Renal pelvis (tissue), 12 donors: ENCODE measurements at places on chromosomes 5 and 9.
A peak's percentile ranks its signal among the peaks of the same experiment; 100 is the strongest.

- DNase-seq, result peak; percentile 50
These were observed 244.3 kb upstream of the WWC1 start for GRCh38 chr5:168047043-168047668.

GRCh38 chr5:179119415-179120170 is 59.4 kb downstream of the ZNF354C start:
- DNase-seq, result no peak

GRCh38 chr5:135067587-135067986 is 33.6 kb upstream of the PITX1 start:
- no peak for DNase-seq

DNA sequence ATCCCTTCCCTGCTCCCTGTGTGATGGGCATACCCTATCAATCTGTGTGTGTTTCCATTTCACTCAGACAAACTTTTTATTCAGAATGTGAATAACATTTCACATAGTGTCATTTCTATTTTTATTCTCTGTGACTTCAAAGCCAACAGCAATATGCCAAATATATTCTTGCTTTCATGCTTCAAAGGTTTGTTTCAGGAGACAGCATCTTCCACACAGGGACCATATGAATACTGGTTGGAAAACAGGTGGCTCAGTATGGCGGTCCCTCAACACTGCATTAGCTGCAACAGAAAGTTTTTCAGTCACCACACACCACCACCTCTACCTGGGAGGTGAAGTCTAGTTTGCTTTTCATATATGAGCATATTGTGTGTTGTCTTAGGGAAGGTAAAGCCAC is 111.0 kb upstream of the PTPN3 start:
- DNase-seq, result no peak

DNA sequence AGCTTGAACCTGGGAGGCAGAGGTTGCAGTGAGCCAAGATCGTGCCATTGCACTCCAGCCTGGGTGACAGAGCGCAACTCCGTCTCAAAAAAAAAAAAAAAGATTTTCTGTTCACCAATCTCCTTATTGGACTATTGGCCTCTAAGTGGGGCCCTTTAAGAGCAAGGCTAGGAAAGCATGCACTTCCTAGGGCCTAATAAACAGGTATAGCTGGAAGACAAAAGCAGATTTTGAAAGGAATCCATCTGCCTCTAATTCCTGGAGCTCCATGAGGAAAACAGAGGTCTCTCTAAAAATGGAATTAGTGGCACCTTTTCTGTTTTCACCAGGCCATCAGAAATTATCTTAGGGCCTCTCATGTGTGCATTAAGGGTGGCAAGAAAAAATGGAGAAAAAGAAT is 70.0 kb downstream of the RGMB start:
- no peak for DNase-seq

GRCh38 chr5:92552206-92553160 is 1028.5 kb downstream of the NR2F1-AS1 start:
- peak; percentile 65 for DNase-seq

- no peak for DNase-seq
These were observed 84.1 kb upstream of the SLCO4C1 start for GRCh38 chr5:102380174-102380573.

DNA sequence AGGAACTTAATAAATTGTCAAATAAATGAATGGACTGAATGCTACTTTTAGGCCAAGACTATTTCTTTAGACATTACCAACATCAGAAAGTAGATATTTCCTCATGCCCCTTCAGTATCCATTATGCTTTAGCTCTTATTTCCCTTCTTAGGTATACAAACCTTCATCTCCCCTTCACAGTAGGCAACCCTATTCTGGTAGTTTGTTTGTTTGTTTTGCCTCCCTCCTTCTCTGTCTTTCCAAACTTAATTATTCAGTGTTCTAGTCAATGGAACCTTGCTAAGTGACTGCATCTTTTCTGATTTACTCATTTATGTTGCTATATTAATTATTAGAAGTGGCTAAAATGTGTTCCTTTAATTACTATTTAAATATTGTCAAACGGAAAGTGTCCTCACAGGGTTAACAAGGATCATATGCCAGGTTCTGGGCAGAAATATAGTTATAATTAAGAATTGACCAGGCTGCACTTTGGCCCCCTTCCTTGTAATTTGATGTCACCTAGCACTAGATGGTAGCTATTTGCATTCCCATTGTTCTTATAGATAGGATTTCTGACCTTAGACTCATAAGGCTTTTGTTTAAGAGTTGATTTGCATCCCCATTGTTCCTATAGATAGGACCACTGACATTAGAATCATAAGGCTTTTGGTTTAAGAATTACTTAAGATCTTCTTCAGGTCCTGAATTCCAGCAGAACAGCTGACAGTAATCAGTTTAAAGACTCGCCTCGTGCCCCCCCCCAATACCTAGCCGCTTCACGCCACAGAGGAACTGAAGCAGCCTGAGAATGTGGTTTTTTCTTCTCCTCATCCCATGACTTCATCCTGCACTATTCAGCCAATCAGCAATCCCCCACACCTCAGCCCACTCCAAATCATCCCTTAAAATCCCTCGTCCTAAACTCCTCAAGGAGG is 84.4 kb upstream of the NUDT12 start:
- no peak for DNase-seq

- DNase-seq, result no peak
These were observed 45.0 kb upstream of the TNFSF15 start for GRCh38 chr9:114850871-114851270.
